ENCODE measurements at places on chromosomes 7 and 10.

DNA sequence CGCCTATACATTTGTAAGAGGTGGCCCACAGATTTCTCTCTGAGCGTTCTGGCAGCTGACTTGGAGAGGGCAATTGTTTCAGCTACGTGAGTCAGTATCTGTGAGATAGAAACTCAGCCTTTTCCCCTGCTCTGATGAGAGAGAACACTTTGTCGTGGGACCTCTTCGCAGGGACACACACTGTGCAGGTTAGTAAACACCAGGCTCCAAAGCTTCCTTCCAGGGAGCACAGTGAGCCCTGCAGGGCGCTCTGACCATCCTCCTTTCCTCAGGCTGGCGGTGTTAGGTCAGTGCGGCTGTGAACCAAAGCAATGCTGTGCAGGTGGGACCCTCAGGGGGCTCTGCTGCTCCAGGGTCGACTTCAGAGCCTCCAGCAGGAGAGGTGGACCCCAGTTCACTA is 152.2 kb upstream of the TCF7L2 start:
- DNase-seq = no peak

DNA sequence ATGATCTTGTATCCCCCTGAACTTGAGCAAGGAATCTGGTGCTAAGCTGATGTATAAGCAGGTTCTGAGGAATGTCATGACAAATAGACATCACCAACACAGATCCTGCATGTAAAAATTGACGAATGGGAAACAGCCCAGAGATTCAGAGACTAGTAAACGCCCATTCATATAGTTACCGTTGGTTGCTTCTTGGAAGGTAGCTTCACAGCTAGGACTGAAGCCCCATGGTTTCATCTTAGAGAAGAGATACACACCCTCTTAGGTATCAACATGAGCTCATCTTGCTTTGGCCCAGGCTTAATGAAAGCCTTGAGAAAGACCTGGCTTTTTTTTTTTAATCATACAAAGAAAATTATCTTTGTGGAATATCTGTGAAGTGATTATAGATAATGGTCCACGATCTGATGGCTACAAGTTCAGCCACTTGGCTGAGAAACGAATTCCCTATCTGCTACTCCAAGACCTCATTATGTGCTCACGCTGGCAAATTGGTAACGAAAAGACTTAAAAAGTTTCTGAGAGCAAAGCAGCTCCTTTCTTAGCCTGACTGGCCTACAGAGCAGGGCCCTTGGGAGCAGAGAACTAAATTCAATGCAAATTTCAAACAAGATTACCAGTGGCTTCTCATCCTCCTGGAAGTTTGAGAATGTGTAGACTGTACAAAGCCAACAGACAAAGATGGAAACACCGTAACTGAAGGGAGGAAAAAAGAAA is 181.1 kb downstream of the NRP1 start:
- DNase-seq = no peak

DNA sequence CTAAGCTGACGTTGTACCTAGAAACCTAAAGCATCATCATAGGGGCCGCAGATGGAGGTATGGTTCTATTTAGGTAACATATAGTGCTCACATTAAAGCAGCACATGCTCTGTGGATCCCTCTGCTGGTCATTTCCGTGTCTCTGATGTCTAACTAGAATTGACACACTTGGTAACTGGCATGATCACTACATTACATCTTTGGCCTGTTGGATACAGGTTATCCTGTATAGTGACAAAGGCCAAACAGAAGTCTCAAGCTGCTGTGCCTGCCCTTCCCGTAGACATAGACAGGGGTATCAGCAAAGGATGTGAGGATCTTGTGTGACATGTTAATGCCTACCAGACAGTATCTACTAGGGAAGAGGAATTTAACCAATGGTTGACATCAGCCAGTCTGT is 51.2 kb downstream of the KIF5B start:
- DNase-seq = peak; percentile 57

GRCh38 chr10:101405001-101405400 is 51.0 kb downstream of the BTRC start:
- no peak for DNase-seq

DNA sequence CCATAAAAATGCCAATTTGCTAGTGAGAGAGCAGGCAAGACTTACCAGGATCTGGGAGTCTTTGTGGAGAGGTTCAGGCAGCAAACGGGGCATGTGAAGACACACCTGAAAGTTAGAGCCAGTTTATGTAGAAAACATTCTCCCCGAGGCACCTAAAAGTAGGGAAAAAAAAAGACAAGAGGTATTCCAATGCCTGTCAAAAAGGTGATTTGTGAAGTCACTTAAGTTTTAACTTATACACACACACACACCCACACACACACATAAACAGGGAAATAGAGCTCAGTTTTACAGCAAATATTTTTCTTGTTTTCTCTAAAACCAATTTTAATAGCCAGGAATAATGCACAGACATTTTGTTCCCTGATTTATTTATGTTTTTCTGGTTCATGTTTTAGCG is at the start of gene LAMB4:
TSS of gene LAMB4 (minus strand) at position 101 of the 400 bp plus-strand sequence. CDS start 7,197 bp downstream, outside the sequence.
- no peak for DNase-seq

DNA sequence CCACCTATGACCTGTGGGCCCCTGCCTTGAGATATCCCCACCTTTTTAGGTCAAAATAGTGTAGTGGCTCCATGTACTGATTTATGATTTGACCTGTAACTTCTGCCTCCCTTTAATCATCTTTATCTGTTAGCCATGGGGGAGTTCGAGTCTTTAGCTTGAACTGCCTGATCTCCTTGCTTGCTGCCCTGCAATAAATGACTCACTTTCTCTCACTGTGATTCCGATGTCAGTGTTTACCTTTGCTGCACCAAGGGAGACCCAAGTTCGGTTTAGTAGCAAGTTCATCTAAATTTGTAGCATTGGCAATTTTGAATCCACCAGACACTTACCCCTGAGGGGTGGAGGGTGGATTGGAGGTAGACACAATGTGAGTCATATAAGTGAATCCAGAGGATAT is 814.6 kb upstream of the AUTS2 start:
- DNase-seq = peak; percentile 34

DNA sequence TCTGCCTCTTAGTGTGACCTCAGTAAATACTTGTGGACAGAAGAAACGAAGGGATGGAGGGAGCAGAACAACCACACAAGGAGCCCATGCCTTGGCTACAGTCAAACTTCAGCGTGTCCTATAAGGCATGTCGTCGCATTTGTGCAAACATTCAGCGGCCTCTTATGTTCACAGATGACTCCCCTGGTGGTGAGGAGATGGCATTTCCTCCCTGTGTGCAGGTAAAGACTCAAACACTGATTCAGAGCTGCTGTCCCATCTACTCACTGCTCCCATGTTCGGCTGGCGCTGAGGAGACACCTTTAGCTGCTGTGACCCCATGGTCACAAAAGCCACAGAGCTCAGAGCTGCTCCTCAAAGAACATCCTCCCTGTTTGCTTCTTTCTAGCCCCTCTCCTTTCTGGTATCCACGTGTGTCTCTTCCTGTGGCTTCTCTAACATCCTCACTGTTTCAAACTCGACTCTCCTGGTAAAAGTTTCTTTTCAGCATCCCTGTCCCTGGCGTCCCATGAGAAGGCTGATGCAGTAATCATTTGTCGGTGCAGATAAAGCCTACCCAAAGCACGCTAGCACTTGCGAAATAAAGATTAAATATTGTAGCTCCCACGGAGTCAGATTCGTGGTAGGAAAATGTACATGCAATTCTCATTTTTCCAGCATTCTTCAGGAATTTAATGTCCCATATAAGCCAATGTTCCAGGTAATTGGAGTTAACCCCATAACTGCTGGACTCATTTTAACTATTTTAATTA is 124.9 kb upstream of the NEBL start:
- DNase-seq = no peak

DNA sequence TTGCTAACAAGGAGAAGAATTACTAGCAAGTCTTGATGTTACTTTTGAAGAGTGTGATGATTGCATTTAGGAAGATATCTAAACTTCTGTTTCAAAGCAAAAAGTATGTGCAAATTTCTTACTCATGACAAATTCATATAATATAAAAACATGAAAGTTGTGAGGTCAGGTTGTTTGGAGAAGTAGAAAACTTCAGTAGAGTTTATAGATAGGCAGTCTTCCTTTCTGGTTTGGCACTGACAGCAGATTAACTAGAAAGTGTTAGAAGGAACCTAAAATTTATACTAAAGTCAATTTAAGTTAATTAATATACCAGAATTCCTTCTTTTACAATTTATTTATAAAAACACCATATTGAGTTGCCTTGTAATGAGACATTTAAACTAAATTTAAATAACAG is 16.9 kb downstream of the PTEN start:
- no peak for DNase-seq

DNA sequence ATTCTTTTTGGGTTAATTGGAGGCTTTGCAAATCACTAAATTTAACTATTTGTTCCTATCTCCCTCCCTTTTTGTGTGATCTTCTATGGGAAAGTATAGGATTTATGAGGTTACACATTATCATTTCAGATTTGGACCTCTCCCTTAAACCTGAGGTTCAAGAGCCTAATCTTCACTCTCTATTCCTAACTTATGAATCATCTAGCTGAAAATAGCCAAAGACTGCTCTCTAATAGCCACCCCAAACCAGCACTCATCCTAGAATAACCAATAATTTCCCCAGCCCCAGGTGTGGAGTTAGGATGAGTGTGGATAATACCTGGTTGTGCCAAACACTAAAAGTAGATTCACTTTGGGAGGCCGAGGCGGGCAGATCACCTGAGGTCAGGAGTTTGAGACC is 499.2 kb downstream of the GFRA1 start:
- no peak for DNase-seq

GRCh38 chr10:88106366-88106765 is 242.9 kb downstream of the PTEN start:
- no peak for DNase-seq

DNA sequence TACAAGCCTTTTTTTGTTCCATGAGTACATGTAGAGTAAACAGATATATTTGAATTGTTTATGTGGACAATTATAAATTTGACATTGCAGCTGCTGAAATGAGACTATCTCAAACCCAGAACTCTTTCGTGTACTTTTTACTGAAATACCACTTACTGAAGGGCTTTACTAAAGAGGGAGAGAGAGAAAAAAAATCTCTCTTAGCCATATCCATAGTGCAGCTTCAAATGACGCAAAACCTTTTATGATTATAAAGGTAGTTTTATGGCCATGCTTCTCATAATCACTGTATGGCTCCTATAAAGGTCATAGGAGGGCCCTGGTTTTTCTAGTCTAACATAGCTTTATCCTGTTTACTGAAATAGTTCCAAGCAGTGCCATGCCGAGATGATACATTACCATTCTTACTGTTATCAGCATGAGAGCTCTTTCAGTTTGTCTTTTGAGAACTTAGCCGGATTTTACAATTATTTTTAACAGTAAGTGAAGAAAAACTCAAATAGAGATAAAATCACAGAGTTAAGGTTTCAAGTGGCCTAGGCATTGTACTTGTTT is 35.1 kb downstream of the KCND2 start:
- DNase-seq = no peak

DNA sequence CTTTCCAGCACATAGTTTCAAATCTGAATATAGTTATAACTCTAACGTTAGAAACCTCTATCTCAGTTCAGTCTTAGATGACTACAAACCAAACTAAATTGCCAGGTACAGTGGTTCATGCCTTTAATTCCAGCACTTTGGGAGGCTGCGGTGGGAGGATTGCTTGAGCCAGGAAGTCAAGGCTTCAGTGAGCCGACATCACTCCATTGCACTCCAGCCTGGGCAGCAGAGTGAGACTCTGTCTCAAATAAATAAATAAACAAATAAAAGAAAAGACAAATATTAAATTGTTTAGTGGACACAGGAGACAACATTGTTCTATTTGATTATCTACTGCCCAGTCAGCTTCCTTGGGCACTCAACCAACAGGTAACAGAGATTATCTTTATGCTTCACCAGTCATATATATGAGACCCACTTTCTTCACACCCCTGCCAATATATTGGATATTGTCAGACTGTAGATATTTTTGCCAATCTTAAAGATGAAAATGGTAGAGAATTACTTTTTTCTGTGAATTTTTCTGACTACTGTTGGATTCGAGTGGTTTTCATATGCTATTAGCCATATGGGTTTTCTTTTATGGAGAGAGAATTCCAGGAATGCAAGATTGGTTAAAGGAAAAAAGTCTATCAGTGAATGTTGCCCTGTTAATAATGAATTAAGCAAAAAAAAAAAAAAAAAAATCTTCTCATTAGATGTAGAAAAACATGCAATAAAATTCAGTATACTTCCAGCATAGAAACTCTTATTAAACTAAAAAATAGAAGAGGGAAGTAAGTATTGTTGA is 16.0 kb downstream of the HDAC9 start:
- DNase-seq = peak; percentile 41

DNA sequence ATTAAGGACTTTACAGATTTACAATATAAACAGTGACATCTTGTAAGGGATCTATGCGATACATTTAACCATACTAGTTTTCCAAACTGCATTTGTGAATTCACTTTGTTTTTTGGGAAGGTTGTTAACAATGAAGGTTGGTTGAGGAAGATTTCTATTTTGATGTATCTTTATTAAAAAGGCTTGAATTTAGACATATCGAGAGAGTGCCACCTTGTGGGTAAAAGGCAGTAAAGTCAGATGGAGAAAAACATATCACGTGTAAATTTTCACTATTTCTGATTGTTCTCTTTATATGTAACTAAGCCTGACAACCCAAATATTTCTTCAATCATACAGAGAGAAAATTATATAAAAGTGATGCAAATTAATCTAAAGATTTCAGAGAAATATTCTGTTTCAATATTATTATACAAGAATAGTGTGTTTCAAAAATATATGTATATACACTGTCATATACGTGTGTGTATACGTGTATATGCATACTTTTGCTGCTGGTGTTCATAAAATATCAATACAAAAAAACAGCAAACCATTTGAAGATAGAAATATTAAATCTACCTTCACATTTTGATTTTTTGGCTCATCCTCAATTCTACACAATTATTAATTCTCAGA is 988.6 kb downstream of the SORCS1 start:
- peak; percentile 41 for DNase-seq

DNA sequence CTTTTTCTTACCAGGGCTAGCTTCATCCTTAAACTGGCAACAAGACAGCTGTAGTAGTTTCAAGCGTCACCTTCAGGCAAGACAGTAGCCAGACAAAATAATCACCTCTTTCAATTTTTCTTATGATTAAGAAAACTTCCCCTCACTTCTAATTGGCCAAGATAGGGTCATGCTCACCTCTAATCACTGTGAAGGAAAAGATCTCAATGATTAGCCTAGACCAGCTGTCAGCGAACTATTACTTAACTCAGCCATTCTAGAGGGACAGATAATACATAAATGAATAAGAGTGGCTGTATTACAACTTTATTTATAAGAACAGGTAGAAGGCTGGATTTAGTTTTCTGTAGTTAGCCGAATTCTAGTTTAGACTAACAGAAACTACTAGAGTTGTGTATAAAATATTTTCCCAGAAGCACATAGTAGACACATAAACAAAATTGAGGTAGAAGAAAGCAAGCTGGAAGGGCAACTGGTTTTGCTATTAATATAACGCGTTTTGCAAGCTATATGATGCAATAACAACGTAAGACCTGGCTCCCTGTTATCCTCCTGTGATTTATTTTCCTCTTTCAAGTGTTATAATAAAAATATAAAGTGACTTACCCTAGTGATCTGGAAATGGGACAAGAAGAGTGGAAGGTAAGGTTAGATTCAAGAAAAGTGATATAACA is 64.3 kb downstream of the ELAPOR2 start:
- DNase-seq = no peak
